ENCODE measurements at places on chromosomes 7 and 10.

DNA sequence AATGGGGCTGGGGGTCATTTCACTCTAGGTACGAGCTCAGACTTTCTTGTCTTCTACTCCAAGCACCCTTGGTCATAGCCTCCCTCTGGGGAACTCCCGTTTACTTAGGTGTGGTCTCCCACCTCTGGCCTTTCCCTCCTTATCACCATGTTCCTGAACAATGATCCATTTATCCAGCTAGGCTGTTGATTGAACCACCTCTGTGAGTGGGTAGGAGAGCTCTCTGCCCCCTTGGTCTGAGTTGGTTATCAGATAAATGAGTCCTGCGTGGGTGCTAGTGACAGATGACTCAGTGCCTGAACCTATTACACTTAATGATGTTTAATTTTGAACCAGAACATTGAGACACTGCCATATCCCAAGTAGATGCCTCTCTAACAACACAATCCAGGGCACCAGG lies 9.4 kb downstream of the BLNK start:
- H3K27ac ChIP-seq: no peak overlapping the region
- no peaks in the 10 kb centered on the region for H3K4me1 ChIP-seq
- no peaks in the 10 kb centered on the region for H3K36me3 ChIP-seq
- H3K27me3 ChIP-seq: no peaks in the 10 kb centered on the region
- no peak for DNase-seq
- H3K4me3 ChIP-seq: no peak overlapping the region

GRCh38 chr10:30413996-30414576 lies 19.9 kb upstream of the MAP3K8 start:
- DNase-seq: peak; percentile 61
- no peaks in the 10 kb centered on the region for H3K36me3 ChIP-seq
- H3K4me1 ChIP-seq: no peaks in the 10 kb centered on the region
- H3K4me3 ChIP-seq: no peak overlapping the region
- H3K27me3 ChIP-seq: no peaks in the 10 kb centered on the region

GRCh38 chr7:79761876-79762429 lies 308.5 kb upstream of the MAGI2 start:
- H3K27ac ChIP-seq: no peak overlapping the region
- DNase-seq: no peak
- no peak overlapping the region for H3K4me3 ChIP-seq
- no peaks in the 10 kb centered on the region for H3K4me1 ChIP-seq
- no peaks in the 10 kb centered on the region for H3K27me3 ChIP-seq

DNA sequence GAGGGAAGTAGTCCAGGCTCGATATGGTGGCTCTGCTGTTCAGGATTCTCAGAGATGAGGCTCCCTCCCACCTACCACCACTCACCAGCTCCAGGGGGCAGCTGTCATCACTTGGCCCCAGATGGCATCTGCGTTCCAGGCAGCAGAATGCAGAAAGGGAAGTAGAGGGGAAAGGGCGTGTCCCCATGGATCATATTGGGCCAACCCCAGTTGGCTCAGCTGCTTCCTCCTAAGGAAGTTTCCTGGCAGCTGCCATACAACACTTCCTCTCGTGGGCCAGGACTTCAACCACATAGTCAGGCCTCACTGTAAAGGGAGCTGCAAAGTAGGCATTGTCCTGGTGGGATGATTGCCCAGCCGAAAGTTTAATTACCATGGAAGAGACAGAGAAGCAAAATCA lies 1.6 kb upstream of the TEX36 start:
- H3K27ac ChIP-seq: no peak overlapping the region
- no peak overlapping the region for H3K4me3 ChIP-seq
- H3K4me1 ChIP-seq: no peaks in the 10 kb centered on the region

DNA sequence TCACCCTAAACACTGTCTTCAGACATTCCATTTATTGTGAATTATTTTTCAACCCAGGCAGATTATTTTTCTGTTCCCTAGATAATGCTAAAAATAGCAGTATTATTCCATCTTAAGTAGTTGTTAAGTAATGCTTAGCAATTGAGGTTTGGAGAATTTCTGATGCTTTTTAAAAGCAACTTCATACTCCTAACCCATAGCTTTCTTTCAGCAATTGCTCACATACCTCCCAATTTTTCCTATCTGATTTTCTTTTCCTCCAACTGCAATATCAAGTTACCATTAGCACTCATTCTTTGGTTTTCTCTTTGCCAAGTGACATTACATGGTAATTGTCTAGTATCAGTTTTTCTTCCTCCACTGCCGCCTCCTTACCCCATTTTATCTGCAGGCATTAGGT lies 104.7 kb downstream of the GPR85 start:
- H3K27me3 ChIP-seq: no peaks in the 10 kb centered on the region
- H3K4me3 ChIP-seq: no peak overlapping the region
- no peak for DNase-seq
- no peaks in the 10 kb centered on the region for H3K4me1 ChIP-seq
- H3K36me3 ChIP-seq: no peaks in the 10 kb centered on the region
- no peak overlapping the region for H3K27ac ChIP-seq

- no peaks in the 10 kb centered on the region for H3K4me1 ChIP-seq
- no peak for DNase-seq
- H3K27me3 ChIP-seq: no peaks in the 10 kb centered on the region
- no peaks in the 10 kb centered on the region for H3K36me3 ChIP-seq
- H3K4me3 ChIP-seq: no peak overlapping the region
These were observed 8.3 kb downstream of the XPNPEP1 start for GRCh38 chr10:109914966-109915365.

- H3K4me3 ChIP-seq: no peak overlapping the region
- DNase-seq: no peak
- H3K27me3 ChIP-seq: no peaks in the 10 kb centered on the region
- H3K4me1 ChIP-seq: no peaks in the 10 kb centered on the region
These were observed 64.0 kb downstream of the LRRC4 start for GRCh38 chr7:127967281-127967680.

DNA sequence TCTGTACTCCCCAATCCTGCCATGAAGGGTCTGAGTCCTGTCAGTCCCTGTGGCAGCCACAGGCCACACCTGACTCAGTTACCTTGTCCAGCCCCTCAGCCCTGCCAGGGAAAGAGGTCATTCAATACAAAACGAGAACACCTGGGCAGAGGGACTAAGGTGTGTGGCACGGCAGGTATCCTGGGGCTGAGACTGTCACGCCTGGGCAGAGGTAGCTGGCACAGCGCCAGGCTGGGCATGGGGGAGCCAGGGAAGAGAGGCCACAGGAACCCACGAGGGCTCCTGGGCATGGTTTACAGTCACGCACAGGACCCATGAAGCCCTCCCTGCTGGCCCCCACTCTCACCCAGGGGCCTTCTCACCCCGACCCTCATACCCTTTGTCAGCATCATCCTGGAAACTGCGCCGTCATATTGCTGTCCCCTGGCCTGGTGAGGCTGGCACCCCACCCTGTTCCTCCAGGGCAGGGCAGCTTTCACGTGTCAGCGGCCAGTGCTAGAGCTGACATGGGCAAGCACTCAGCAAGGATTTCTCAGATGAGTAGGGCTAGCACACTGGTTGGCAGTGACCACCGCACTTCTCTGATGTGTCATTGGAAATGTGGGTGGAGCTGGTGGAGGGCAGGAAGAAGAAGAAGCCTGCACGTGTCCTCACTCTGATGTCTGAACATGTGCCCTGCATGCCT lies 42.7 kb downstream of the LRRC18 start:
- DNase-seq: no peak
- no peaks in the 10 kb centered on the region for H3K4me1 ChIP-seq
- H3K4me3 ChIP-seq: no peak overlapping the region

Data from mesendoderm (in vitro differentiated cells).